Ammon's horn (tissue), 1 donor: ENCODE measurements at places on chromosomes 3 and 15.

DNA sequence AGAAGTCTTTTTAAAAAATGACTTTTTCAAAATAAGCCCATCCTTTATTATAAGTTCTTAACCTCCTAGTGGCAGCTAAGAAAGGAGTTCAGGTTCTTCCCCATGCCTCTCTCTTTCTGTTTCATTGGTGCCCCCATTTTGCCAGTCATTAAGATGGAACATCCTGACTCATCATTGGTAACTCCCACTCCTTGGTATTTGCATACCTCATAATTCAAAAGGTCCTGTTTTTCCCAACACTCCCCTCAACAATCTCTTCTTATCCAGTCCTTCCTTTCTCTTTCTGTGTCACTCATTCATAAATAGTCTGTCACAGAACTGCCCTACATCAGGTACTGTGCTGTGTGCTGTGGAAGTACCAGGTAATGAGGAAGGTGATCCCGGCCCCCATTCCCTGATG is 394.0 kb downstream of the FOXP1 start:
- no peak for DNase-seq

DNA sequence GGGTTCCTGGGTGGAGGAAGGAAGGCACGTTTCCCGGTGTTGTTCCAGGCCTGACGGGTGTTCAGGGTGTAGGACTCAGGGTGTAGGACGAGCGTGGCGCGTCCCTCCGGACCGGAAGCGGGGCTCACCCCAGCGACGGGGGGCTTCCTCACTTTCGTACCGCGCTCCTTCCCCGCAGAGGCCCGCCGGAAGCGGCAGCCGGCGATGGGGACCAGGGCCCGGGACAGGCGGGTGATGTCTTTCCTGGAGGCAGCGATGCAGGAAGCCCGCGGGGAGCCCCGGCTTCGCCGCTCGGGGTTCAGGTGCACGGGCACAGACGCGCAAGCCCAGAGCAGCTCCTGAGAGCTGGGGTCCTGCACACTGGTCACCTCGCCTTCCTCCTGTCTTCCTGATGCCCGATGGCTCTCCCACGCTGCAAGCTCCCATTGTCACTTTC is 13.4 kb downstream of the FOXL2NB start:
- no peak for DNase-seq

DNA sequence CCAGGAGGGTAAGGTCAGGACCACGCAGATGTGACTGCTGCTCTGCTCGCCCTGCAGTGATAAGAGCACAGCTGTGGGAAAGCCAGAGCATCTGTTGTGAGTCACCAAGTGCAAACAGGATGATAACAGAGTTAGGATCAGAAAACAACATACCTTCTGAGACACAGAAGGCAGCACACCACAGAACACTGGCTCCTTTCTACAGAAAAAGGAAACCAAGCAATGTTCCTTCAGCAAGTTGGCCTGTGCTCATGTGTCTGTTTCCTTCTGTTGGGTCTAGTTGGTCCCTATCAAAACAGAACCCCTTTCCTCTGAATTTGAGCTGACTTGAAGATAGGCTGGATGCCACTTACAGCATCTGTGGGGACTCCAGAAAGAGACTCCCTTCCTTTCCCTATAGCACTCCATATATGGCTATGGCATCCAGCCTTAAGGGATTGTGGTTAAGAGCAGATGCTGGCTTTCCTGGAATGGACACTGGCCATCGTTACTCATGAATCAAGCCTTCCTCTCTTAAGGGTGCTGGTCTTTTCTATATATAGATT is 440.7 kb upstream of the THBS1 start:
- no peak for DNase-seq

DNA sequence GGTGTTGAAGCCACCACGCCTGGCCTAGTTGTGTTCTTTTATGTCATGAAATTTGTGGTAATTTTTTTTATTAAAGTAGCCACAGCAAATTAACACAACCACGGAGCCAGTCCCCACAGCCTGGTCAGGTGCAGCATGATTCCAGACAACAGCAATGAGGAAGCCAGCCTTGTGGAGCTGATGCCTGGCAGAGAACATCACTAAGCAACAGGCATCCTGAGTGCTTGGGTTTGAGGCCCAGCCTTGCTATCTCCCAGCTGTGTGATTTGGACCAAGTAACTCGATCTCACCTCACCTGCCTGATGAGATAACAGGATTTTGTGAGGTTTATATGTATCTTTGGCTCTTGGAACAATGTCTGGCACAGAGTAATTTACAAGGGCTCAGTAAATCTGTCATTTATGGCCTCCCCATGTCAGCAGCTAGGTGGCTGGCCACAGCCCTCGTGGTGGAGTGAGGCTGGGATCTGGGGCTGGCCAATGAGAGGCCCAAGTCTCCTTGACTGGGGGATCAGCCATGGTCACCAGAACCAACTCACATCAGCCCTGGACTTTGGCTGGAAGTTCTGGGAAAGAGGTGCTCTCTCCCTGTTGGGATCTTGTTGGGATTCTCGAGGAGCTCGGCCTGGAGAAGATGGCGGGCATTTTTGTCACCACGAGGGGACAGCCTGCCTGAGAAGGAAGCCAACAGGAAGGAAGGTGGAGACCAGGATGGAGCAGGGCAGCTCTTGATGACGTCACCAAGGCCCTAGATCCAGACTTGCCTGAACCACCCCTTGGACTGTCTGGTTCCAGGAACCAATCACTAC is 22.8 kb upstream of the FLNB start:
- DNase-seq, result no peak

DNA sequence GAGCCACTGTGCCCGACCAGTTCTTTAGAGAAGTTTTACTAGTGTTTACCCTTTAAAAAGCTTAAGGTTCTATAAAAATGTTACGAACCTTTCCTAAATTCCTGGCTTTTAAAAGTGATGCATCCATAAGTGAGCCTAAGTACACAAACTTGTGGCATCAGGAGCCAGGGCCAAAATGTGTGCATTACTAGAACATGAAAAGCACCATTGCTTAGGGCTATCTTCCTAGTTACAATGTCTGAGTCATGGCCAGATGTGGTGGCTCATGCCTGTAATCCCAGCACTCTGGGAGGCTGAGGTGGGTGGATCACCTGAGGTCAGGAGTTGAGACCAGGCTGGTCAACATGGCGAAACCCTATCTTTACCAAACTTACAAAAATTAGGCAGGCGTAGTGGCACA is 39.9 kb downstream of the LEO1 start:
- DNase-seq, result no peak

- DNase-seq, result peak; percentile 91
Measured at GRCh38 chr15:67967871-67968431, 86.2 kb upstream of the PIAS1 start.

- no peak for DNase-seq
Measured at GRCh38 chr3:46010519-46011113, 15.0 kb upstream of the FYCO1 start.

- peak; percentile 76 for DNase-seq
Measured at GRCh38 chr15:68271854-68272471, 5.6 kb upstream of the FEM1B start.

- DNase-seq, result no peak
Measured at GRCh38 chr3:12924437-12924836, 83.1 kb upstream of the RPL32 start.

- DNase-seq, result no peak
Measured at GRCh38 chr3:145952536-145952935, 208.4 kb downstream of the PLOD2 start.

DNA sequence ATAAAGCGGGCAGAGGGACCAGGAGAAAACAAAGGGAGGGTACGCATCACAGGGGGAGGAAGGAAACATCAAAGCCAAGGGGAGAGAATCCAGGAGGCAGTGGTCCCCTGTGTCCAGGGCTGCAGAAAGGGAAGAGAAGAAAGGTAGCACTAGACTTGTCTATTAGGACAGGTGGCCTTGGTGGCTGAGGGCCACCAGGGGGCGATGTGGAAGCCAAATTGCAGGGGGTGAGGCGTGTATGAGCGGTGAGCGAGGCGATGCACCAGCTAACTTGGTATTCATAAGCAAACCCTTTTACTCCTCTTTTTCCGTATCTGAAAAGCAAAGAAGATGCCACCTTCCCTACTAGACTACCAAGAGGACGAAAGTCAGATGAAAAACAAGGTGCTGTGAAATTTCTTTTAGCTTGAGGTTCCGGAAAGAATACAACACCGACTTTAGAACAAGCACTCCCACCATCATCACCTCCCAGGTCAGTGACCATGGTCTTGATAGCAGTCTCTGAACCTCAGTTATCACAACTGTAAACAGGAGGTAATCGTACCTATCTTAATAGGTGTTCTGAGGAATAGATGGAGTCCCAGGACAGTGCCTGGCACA is 654.4 kb upstream of the ADAMTS9 start:
- peak; percentile 18 for DNase-seq
